ENCODE measurements at places on chromosomes 7 and 10.

DNA sequence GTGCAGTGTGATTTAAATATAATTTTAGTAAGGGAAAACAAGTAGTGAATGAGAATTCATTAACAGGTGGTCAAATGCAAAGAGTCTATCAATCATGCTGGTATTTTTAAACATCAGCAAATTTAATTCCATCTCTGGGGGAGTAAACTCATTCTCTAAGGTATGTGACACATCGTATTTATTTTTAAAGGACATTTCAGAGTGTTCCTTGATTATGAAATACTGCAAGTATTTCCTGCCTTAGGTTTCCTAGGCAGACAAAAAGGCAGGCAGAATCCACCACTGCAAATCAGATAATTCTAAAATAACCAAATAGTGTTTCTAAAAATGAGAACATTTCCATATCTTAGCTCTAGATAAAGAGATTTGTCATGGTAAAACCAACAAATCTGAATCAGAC lies 193.8 kb downstream of the LRRTM3 start:
- DNase-seq = no peak

DNA sequence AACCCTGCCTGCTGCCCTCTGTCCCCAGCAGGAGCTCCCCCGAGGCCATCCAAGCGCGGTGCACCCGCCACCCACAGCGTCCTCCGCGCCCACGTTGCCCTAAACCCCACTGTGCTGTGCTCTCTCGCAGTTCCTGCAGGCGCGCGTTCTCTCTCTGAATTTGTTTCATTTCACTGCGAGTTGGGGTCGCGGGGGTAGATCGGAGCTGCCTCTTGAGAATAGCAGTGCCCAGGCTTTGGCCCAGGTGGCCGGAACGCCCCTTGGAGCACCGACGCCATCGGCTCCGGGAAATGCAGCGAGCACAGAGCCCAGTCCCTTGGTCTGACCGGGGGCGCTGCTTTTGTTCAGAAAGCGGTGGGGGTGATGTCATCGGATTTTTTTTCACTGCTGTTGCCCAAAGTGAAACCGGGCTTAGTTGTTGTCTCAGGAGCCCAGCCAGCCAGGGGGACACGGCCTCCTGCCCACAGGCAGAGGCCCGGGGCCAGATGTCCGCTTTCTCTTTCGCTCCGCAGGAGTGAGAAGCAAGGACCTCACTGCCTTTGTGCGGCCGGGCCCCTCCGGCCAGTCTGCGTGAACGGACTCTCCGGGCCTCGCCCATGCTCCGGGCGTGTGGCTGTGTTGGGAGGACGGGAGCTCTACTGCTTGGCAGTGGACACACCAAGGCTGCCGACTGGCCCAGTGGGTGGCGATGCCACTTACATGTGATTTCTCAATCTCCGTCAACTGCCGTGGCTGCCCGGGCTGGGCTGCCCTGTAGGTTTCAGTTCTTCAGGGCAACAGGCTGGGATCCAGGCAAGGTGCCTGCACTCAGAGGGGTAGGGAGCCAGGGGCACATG lies 43.1 kb downstream of the FOXK1 start:
- DNase-seq = peak; percentile 81

- DNase-seq = no peak
Observed at GRCh38 chr7:123608991-123609882, 7.6 kb downstream of the ASB15 start.

DNA sequence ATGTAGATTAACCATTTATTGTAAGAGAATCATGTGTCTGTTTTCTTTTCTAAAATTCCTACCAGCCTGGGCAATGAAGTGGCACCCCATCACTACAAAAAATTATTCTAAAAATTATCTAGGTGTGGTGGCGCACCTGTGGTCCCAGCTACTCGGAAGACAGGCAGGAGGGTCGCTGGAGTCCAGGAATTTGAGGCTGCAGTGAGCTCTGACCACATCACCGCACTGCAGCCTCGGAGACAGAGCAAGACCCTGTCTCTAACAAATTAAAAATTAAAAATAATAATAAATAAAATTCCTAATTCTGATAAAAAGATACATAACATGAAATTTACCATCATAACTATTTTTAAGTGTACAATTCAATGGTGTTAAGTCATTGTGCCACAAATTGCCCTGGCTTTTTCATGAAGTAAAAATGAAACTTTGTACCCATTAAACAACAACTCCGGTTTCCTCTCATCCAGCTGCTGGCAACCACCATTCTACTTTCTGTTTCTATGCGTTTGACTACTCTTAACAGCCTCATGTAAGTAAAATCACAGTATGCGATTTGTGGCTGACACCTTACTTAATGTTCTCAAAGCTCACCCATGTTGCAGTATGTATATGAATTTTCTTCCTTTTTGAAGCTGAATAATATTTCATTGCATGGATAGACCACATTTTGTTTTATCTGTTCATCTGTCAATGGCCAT lies 20.6 kb upstream of the USP6NL start:
- peak; percentile 75 for DNase-seq

GRCh38 chr7:44935583-44935982 lies 43.2 kb downstream of the MYO1G start:
- DNase-seq = peak; percentile 73
